CD4-positive, CD25-positive, alpha-beta regulatory T cell (primary cell): ENCODE measurements at places on chromosomes 3 and 15.

- DNase-seq = no peak
These were observed 2.0 kb downstream of the SRGAP3 start for GRCh38 chr3:9247361-9247940.

- DNase-seq = no peak
These were observed 390.9 kb upstream of the ADAMTS9 start for GRCh38 chr3:65078748-65079147.

- DNase-seq = no peak
These were observed 266.6 kb downstream of the CGGBP1 start for GRCh38 chr3:87792198-87792533.

GRCh38 chr15:52558196-52558595 lies 10.6 kb downstream of the ARPP19 start:
- peak; percentile 16 for DNase-seq

DNA sequence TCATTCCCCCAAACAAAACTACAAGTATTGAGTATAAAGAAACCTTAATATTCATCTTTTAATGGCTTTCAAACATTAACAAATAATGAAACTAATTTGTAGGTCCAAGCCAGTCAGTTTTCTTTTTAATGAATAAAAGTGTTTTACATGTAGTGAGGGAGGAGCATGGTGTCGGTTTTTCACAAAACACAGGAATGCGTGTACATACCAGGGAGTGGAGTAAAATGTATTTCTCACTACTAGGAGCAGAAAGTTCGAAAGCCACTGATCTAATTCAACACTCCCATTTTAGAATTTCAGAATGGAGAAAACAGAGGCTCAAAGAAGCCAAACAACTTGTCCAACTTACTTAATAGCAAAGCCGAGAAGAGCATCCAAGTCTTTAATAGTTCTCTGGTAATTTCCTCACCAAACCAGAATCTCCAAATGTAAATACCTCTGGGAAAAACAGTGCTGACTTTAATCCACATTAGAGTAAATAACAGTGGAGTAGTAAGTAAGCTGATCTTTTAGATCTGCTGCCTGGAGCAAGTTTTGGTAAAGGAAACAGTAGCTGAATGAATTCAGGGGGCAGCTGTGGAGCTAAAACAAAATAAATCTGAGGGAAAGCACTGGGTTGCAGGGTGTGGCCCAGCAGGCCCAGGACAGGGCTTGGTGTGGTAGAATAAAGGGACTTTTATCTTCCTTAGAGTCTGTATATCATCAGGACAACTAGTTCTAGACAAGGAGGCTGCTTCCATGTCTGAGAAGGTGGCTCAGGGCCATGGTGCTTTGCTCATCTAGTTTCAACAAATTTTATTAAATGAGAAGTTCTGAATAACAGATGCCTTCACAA lies 7.9 kb downstream of the ANP32A start:
- no peak for DNase-seq

GRCh38 chr15:83657549-83657948 lies 3.6 kb downstream of the ADAMTSL3 start:
- no peak for DNase-seq

DNA sequence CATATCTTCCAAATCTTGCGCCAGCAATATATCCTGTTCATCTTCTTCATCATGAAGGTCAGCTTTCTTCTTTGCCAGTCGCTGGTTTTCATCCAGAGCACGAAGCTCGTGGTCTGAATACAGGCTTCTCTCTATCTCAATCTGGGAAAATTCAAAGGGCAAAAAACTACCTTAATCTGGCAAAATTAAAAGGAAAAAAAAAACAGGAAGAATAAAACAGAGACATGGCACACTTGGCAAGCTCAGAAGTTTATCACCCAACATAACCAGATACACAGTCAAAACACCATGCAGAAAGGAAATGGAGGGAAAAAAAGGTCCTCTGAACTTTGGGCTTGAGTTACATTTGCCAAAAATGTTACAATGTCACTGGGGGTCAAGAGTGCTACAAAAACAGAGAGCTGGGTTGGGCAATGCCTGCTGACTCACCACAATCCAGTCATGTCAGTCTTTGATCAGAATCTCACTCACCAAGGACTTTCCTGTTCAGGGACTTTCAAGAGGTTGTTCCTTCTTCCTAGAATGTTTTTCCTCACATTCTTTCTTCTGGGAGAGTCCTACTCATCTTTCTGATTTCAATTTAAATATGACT lies 1.5 kb downstream of the MRPL46 start:
- DNase-seq = no peak

DNA sequence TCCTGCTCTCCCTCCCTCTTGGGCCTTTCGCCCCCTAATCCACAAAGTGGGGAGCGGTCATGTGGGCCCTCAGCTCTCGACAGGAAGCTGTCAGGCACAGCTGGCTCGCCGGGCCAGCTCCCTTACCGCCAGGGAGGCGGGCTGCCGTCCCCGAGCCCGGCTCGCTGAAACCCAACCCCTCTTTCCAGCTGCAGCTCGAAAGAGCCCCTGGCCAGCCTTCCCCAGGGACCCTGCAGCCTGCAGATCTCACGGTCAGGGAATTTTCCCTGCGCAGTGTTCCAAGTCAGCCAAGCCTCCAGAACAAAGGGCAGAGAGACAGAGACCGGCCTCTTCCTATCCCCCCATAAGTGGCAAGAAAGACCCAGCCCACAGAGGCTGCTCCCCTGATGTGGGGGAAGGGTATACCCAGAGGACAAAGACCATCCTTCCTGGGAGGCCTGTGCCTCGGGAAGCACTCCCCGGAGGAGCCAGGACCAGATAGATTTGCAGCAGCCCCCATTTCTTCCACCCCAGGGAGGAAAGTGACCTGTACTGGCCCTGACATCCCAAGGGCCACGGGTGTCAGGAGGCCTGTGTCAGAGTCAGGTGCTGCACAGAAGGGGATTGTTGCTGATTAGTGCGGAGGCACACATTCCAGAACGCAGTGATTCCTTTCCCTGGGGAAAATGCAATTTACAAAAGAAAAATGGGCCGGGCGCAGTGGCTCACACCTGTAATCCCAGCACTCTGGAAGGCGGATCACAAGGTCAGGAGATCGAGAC lies 32.6 kb downstream of the MAGEF1 start:
- DNase-seq = no peak

GRCh38 chr3:131361464-131362421 lies 19.8 kb upstream of the NUDT16 start:
- no peak for DNase-seq

- DNase-seq = no peak
These were observed at the start of gene THBS1 for GRCh38 chr15:39580485-39581241. Gene THBS1 (plus strand): TSS chr15:39581079. CDS start chr15:39581858, 779 bp downstream.

DNA sequence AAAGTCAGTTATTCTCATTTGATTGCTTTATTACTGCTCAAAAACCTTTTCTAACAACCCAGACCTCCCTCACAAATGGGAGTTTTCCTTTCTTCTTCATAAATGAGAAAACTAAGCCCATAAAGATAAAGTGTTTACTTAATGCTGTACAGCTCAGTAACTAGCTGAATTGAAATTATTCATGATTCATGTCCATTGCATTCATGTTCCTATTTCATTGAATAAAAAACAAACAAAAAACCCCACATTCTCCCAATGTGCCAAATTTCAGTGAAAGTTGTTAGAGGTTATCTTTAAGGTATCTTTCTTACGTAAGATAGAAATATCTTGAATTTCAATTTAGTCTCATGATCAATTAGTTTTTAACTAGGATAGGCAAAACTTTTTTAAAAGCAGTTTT lies 2.8 kb downstream of the PLSCR2 start:
- no peak for DNase-seq

GRCh38 chr3:59793976-59794375 lies 744.2 kb upstream of the CFAP20DC start:
- DNase-seq = no peak

DNA sequence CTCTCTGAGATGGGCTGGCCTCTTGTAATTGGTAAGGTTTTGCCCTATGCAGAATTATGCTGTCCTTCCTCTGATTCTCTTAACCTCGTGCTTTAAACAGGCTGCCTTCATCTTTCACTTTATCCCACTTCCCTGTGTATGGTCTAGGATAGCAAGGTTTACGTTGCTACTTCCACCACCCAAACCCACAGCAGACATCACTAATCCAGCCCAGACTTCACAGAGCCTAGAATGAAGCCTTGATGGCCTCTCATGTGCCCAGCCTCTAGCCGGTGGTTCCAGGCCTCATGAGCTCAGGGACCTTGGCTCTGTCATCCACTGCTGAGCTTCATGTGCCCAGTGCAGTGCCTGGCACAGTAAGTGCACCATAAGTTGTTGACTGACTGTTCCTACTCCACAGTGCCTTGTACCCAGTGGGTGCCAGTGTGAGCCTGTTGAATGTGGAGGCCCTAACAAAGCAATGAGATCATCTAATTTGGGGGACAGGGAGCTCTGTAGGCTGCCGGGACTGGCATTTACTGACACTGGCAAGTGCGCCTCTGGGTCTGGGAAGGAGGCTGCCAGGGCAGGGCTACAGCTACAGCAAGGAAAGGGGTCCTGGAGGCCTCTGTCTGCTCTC lies 12.5 kb downstream of the SLC6A6 start:
- no peak for DNase-seq

DNA sequence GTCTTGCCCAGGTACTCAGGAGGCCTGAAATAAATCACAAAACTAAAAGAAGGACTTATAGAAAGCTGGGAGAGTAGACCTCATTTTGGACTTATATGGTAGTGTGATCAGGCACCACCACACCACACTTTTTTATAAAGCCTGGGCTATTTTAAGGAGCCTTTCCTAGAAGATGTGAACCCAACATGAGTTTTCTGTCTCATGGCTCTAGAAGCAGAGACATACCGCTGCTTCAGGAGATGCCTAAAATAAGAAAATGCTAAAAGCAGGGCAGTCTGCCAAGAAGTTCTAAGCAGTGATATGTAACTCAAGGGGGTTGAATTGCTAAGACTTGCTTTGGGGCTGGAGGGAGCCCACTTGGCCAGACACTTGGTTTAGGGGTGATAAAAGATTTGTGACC lies 49.6 kb downstream of the SUMF1 start:
- no peak for DNase-seq

DNA sequence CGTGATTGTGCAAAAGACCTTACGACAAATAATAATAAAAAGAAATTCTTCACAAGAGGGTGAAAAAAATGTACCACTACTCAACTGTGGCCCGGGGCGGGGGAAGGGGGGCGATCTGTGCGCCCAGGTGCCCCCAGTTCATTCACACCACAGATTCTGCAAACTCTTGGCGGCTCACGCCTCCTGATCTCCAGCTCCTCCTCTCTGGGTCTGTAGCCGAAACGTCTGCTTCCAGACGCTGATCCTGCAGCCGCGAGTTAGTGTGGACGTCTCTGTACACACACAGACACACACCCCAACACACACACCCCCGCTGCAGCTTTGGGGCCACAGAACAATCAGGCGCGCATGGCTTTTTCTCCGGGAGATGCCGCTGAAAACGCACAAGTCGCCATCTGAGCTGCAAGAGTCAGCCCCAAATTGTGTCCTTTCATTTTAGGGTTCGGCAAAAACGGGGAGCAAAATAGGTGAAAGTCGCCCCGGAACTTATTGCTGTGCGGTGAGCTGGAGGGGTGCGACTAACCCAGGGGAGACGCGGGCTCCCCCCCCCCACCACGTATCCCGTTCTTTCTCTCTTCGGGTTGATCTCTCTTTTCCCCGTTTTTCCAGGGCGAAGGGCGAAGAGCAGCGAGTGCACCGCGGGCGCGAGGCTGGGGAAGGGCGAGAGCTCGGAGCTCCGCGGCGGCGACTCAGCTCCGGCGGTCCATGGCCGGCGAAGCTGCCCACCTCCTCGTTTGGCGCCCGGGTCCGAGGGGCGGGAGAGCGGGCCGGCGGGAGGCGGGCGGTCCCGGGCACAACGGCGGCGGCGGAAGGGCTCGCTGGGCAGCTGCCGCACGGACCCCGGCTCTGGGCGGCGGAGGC lies 505 bp upstream of the WNT5A start:
- no peak for DNase-seq

DNA sequence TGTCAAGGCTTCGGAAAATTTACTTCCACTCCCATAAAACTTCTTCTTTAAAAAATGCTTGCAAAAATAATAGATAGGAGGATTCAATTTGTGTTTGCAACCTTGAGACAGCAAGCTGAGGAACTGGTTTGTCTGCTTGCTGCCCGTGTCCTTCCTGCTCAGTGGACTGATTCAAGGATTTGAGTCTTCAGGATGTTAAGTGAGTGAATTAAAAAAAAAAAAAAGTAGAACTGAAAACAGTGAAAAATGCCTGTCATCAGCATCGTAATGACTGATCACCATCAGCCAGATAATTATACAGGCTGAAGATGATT lies 453.7 kb downstream of the FGF12 start:
- no peak for DNase-seq
